ENCODE measurements at places on chromosomes 5 and 9.
A peak's percentile ranks its signal among the peaks of the same experiment; 100 is the strongest.

DNA sequence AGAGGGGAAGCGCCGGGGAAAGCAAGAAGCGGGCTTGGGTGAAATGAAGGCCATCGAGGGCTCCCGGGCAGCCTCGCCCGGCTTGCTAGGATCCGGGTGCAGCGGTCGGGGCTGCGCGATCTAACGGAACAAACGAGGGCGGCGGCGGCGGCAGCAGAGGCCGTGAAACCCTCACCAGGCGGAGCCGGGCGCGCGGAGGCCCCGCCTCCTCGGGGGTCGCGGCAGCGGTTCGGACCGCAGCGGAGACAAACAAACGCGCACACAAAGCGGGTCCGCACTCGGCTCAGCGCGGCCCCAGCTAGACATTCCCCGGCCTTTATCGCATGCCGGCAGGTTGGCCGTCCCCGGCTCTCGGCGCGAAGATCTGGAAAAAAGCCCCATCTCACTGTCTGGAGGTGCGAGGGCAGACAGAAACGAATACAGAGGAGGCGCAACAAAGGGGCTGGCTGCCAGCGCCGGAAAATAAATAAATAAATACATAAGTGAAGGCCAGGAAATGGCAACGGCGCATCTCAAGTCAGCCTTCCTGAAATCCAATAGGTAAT is 10.5 kb upstream of the TRIM36 start:
- peak; percentile 27 for DNase-seq

GRCh38 chr9:128416014-128416413 is 4.6 kb upstream of the CERCAM start:
- no peak for DNase-seq

- no peak for DNase-seq
Measured at GRCh38 chr5:18959535-18959934, 1028.5 kb downstream of the CDH18 start.

- peak; percentile 81 for DNase-seq
Measured at GRCh38 chr5:172178991-172179989, 8.7 kb downstream of the STK10 start.

DNA sequence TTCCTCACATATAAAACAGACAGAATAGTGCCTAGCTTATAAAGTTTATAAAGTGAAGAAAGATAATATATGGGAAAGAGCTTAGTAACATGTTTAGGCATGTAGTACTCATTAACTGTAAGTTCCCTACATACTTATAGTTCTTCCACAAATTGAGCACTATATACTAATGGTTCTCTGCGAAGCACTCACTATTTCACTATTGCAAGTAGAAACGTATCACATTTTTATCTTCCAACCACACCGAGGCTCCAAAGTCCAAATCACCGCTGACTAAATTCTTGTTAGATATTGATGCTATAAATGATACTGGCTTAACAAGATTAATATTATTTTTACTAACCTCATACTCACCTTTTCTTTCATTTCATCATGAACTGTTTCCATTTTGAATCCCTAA is 61.0 kb downstream of the FBXW11 start:
- DNase-seq, result no peak

DNA sequence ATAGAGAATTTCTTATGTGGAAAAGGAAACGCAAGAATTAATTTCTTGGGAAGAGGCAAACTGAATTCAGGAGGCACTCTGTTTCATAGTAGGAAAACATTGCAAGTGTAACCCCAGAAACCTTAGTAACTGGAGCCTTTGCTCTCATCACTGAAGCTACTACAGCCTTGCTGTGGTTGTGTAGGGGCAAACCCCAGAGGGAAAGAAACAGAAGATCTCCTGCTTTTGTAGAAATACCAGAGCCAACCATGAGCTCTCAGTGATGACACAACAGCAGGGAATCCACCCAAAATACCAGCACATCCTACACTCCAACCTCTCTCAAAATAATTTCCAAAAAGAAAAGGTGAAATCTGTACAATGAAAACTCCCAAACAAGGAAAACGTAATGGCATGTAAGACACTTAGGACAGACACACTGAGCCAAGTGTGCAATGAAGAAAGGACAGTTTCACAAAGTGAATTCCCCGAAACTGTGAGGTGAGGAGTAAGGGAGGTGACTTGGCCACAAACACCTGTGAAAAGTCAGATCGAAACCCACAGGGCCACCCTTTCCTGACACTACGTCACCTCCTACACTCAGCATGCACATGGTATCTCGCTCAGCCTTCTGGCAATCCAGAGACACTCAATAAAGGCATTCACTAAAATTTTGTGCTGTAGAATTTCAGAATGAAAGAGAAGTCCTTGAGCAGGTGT is 8.5 kb upstream of the ACSL6 start:
- peak; percentile 93 for DNase-seq

DNA sequence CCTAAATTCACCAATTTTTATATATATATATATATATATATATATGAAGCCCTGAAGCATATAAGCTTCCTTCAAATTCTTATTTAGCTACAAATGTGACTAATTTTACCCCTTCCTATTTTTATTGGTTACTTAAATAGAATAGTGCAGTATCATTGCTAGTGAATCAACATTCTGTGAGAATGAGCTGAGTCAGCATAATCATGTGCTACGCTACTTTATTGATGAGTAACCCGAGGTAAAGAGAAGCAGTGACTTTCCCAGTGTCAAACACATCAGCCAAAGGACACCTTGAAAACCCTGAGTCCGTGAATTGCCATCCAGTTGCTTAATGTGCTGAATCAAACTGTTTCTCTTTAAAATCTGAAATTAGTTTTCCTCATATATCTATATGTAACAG is 546.2 kb downstream of the DMRTA1 start:
- no peak for DNase-seq

GRCh38 chr9:3956081-3956671 is 343.7 kb downstream of the GLIS3 start:
- no peak for DNase-seq

- DNase-seq, result no peak
Measured at GRCh38 chr5:88374391-88374790, 105.7 kb upstream of the TMEM161B start.

- DNase-seq, result no peak
Measured at GRCh38 chr9:127035948-127036347, 86.5 kb downstream of the ANGPTL2 start.

GRCh38 chr5:34008802-34009201 is 952 bp upstream of the AMACR start:
- no peak for DNase-seq

DNA sequence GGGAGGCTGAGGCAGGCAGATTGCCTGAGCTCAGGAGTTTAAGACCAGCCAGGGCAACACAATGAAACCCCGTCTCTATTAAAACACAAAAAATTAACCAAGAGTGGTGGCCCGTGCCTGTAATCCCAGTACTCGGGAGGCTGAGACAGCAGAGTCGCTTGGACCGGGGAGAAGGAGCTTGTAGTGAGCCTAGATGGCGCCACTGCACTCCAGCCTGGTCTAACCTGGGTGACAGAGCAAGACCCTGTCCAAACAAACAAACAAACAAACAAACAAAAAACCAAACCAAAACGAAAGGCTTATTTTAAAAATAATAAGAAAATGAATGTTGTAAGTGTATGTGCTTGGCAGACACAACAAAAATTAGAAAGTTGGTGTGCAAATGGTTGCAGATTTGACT is 536.3 kb upstream of the PTPRD start:
- no peak for DNase-seq

DNA sequence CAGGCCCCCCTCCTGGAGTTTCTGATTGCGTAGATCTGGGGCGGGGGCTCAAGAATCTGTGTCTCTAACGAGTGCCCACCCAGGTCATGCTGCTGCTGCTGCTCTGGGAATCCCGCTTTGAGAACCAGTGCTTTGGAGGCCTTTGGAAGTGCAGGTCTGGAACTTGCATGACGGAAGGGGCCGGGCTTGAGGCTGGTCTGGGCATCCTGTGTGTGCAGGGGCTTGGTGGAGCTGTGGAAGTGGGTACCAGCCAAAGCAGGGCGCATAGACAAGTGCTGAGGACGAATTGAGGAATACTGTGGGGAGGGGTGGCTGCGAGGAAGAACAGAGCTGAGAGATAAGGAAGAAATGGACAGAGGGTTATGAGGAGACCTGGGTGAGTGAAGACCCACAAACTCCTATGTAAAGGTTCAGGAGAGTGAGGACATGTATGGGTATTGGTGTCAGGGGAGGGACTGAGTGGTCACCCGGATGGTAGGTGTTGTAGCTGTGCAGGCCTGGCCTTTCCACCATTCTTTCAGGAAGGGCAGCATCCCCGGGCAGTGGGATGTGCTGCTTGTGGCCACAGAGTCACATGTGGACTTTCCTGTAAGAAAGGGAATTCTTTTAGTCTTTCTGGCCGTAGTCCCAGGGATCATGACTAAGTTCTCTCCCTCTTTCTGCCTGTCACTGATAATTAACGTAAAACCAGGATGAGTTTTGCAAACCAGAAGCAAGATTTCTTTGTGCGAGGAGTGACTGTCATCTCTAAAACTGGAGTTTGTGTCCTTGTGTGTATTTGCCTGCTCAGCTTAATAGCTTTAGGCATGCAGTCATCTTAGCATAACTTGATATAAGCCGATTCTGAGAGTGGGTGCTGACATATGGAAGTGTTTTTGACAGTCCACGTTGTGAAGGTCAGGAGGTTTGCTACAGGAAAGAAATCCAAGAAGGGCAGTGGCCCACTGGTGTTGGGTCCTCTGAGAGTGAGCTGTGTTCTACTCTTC is 43.3 kb upstream of the TJP2 start:
- DNase-seq, result no peak

GRCh38 chr5:171272996-171273970 is 35.8 kb upstream of the TLX3 start:
- DNase-seq, result peak; percentile 35

DNA sequence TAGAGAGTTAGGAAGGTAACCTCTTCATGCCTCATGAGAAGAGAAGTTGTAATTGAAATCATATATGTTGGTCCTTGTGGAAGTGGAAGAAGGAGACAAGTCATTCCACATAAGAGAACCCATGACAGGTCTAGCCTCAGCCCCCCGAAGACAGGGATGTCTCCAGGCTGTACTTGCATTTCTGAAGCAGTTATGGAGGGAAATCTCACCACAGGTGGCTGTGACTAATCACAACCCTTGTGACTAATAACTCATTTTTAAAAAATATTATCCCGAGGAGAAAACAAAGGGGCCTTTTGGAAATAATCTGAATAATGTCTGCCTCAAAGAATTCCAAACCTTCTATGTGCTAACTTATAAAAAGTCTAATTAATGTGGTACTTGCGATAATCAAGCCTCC is 262.1 kb upstream of the RPS23 start:
- no peak for DNase-seq

GRCh38 chr5:1926071-1926440 is 43.3 kb upstream of the IRX4 start:
- no peak for DNase-seq

- no peak for DNase-seq
Measured at GRCh38 chr5:154356020-154356655, 89.7 kb upstream of the SAP30L start.

DNA sequence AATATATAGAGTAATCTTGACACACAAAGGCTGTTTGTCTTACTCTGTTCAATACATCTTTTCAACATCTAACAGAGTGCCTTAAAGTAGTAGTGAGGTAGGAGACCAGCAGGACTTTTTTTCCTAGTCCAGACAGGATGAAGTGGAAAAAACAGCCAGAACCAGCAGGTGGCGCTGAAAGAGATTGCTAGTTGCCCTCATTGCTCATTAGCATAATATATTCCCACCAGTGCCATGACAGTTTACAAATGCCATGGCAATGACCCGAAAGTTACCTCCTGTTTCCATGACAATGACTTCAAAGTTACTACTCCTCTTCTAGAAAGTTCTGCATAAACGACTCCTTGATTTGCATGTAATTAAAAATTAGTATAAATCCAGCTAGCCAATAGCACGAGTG is 387.4 kb downstream of the ACTL7B start:
- DNase-seq, result peak; percentile 53

DNA sequence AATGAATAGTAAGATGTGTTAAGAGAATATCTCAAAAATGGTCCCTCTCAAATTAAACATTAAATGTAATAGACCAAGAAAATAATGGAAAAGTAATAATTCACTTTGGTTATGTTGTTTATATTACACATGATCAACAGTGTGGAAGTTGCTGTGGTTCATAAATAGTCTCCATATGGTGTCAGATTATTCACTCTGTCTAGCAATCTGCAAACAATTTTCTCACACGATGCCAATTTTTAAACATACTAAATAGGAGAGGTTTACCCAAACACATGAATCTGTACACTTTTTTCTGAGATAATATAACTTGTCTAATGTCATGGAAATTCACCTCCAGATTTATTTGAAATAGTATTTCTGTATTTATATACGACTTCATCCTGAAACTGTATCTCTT is 217.4 kb upstream of the FBXL7 start:
- DNase-seq, result no peak

- no peak for DNase-seq
Measured at GRCh38 chr5:121273833-121274433, 577.7 kb upstream of the FTMT start.

- DNase-seq, result peak; percentile 40
Measured at GRCh38 chr5:87020099-87020934, 247.4 kb upstream of the RASA1 start.

Data from activated naive CD4-positive, alpha-beta T cell treated with anti-CD3 and anti-CD28 coated beads for 36 hours (primary cell).